ENCODE measurements at places on chromosomes 11 and 22.

GRCh38 chr11:73141031-73141308 is 1.1 kb downstream of the FCHSD2 start:
- no peak for DNase-seq

GRCh38 chr11:33195462-33196173 is 34.3 kb upstream of the CSTF3 start:
- no peak for DNase-seq

GRCh38 chr11:45272701-45273100 is 13.4 kb downstream of the SYT13 start:
- DNase-seq = no peak

GRCh38 chr11:637593-638521 is 788 bp downstream of the DRD4 start:
- DNase-seq = no peak

DNA sequence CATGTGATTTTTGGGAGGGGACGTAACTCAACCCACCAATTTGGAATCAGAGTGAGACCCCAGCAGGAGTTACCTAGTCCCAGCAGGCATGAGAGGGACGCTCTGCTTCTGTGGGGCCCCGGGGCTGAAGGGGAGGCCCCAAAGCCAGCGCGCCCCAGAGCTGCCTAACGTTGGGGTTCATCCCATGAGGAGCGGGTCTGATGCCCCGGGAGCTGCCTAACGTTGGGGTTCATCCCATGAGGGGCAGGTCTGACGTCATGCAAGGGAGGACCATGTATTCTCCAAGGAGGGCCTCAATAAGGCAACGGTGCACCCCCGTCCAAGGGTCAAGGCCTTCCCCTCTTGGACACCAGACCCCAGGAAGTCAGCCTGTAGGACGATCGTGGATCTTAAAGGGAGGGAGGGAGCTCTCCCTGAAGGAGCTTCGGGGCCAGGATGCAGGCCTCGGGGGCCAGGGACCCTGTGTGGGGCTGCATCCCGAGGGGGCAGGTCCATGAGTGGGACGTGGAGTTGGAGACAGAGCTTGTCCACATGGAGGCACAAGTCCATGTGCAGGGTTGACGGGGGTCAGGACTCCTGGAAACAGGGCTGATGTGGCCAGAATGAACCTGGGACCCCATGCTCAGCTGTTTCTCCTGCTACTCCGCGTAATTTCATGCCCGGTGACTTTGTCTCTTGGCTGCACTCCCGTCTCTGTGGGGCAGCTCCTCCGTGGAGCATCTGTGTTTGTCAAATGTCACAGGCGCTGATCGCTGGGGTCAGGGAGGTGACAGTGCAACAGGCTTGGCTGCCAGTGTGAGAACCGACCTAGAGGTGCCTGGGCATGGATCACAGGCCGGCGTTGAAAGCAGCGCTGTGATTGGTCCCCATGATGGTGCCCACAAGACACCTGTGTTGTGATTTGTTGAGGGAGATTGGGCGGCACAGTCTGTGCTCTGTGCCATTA is 1029.1 kb downstream of the BRD1 start:
- DNase-seq = no peak

Data from AG10803 (cell line).